ENCODE measurements at places on chromosomes 5 and 9. TPM values are rescaled to one million over a fixed set of nuclear protein-coding genes. Genes with fewer than 3 reads are reported as not detected.

The PITX1 gene
- not detected for total RNA-seq

- no peak for DNase-seq
These were observed 32.4 kb downstream of the LHX3 start for GRCh38 chr9:136172412-136173079.

DNA sequence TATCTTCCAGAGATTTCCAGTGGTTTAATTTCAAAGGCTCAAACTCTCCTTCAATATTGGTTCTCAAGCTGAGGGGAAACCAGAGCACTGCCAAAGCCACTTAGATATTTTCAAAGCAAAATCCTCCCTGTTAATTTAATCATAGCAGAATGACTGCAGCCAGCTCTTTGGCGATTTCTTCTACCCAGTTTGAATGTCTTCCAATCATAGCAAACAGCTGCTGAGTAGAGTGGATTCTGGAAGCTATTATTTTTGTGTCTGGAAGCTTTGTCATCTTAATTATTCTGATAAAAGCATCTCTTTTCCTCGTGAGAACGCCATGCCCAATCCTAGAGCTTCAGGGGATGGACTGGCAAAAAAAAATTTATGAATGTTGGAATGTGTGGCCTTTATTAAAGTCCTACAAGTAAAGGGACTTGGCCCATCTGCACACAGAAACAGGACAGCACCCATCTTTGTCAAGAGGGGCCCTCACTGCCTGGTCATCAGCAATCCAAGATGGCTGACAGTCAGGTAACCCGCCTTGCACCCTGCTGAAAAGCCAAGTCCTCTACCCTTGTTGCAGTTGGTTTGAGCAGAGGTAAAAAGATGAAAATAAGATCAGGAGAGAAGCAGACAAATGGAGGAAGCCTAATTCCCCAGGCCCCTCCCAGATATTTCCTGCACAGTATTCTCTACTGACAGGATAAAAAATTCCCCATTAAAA is 125.1 kb downstream of the SUSD1 start:
- DNase-seq, result no peak

- DNase-seq, result no peak
These were observed 45.8 kb downstream of the LRRTM2 start for GRCh38 chr5:138829341-138829740.

The GABRA1 gene
- total RNA-seq, result not detected

The TRIM41 gene
- 35.2 TPM for total RNA-seq

DNA sequence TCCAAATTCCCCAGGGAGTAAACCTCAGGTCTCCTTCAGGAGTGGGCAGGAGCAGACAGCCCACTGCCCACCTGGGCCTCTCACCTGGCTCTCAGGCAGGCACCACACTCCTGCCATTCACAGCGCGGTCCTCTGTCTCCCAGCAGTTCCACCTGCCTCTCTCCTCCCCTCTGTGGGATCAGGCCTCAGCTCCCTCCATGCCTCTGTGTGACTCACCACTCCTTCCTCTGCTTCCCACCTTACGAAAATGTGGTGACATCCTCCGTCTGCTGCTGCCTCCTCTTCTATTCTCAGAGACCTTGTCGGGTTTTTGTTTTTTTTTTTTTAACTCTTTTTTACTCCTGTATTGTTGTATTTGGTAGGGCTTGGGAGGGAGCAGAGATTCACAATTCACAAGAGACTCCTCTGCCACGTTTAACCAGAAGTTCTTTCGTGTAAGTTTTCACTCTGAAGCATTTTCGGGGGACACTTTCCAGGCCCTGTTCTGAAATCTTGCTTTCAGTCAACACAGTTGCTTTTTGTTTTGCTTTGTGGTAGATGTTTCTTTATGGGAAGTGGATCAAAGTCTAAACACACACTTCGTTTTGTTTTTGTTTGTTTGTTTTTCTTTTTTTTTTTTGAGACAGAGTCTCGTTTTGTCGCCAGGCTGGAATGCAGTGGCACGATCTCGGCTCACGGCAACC is 21.1 kb upstream of the CDKN2AIPNL start:
- no peak for DNase-seq

DNA sequence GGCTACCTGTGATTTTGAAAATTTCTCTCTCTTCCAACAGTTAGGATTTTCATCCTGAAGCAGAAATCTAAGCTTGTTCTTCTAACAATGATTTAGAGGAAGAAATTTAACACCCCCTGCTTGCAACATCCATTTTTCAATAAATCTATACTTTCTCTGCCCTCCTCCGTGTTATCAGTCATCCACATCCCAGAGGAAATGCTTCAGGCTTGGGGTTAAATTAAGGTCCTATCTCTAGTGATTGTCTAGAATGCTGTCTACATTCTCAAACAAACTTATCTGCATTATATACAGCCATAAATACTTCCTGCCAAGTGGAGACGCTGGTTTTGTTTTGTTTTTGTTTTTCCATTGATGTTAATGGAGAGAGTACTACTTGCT is 371.0 kb downstream of the CSNK1G3 start:
- DNase-seq, result no peak

GRCh38 chr5:141356950-141357349 is 2.1 kb downstream of the PCDHGA4 start:
- no peak for DNase-seq

The NUTM2G gene
- not detected for total RNA-seq

The FOXD4L3 gene
- not detected for total RNA-seq

DNA sequence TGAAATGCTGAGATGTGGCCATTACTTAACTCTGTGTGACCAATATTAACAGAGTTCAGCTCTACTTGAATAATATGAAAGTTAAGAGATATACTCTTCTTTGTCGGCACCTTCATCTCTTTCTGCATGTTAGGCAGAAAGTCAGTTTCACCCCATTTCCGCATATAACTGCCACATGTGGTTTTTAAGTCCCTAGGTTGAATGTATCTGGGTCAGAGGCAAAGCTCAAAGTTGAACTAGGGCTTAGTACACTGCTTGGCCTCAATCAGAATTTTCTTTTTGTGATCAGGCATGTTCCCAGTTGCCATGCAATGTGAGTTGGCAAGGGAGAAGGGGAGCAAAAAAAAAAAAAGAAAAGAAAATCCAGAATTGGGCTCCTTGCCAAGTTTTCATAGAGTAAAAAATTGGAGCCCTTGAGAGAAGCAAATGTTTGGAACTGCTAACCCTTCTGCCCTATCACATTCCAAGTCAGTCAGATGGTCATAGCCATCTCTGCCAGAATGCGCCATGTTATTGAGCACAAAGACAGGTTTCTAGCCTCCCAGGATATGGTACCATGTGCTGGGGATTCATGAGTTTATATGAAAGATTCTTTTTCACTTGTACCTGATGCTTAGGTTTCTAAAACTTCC is 251.2 kb upstream of the RORB start:
- no peak for DNase-seq

The MYMK gene
- not detected for total RNA-seq

GRCh38 chr9:85645909-85646627 is 95.7 kb downstream of the AGTPBP1 start:
- DNase-seq, result peak; percentile 31

- no peak for DNase-seq
These were observed 112.5 kb downstream of the RICTOR start for GRCh38 chr5:38961691-38962090.

DNA sequence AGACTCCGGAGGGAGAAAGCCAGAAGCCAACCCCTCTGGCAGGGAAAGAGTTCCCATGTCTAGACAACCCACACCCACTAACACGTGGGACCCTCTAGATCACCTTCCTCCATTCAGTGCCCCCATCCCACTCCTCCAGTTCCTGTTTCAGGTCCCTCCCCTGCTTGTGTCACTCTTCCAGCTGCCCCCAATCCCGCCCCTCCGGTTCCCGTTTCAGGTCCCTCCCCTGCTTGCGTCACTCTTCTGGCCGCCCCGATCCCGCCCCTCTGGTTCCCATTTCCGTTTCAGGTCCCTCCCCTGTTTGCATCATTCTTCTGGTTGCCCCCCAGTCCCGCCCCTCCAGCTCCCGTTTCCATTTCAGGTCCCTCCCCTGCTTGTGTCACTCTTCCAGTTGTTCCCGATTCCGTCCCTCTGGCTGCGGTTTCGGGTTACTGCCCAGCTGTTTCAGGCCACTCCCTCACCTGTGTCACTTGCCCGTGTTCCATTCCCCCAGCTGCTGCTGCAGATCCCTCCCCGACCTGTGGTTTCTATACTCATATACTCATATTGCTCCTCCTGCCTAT is 64.8 kb upstream of the RANBP6 start:
- peak; percentile 49 for DNase-seq

DNA sequence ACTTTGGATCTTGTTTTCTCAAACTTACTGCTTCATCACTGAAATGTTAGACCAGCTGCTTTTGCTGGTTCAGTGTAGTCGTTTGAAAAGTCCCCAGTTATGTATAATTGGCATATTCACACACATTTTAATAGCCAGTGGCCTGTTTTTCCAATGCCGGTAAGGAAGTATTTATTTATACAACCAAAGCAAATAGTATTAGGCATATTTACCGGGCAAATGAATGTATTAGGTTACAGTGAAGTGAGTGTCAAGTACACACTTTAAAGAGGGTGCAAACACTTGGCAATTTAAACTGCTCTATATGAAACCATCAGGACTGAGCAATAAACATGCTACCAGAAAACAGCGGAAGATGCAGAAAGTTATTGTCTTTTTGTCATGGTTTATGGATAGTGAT is 242.9 kb downstream of the MCTP1 start:
- no peak for DNase-seq

The SLC6A7 gene
- total RNA-seq, result not detected

DNA sequence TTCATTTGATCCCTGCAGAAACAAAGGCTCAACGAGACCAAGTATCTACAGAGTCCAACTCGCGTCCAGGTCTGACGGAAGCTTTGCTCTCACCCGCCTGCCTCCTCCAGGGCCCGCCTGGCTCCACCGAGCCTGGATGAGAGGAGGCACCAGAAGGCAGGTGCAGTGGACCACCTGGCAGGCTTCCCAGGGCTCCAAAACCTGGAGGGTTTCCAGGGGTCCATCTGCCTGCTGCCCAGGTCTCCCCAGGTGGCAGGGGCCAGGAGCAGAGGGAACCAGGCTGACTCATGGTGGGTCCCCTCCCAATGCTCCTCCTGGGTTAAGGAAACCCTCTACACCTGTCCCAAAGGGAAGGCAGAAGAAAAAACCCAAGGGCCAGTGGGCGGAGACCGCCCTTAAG is 59.5 kb downstream of the VAV2 start:
- no peak for DNase-seq

The SOX30 gene
- 0.09 TPM for total RNA-seq

DNA sequence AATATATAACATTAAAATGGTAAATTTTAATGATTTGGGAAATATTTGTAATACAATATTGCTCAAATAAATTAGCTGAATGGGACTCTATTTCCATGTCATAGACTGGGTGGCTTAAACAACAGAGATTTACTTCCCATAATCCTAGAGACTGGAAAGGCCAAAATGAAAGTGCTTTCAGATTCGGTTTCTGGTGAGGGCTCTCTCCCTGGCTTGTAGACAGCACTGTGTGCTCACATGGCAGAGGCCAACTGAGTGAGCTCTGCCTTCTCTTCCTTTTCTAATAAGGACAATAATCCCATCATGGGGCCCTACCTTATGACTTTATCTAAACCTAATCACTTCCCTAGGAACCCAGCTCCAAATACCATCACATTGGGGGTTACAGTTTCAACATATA is 196.2 kb downstream of the MARCHF11 start:
- DNase-seq, result no peak
